ENCODE measurements at places on chromosomes 6 and 20.
A peak's percentile ranks its signal among the peaks of the same experiment; 100 is the strongest.

DNA sequence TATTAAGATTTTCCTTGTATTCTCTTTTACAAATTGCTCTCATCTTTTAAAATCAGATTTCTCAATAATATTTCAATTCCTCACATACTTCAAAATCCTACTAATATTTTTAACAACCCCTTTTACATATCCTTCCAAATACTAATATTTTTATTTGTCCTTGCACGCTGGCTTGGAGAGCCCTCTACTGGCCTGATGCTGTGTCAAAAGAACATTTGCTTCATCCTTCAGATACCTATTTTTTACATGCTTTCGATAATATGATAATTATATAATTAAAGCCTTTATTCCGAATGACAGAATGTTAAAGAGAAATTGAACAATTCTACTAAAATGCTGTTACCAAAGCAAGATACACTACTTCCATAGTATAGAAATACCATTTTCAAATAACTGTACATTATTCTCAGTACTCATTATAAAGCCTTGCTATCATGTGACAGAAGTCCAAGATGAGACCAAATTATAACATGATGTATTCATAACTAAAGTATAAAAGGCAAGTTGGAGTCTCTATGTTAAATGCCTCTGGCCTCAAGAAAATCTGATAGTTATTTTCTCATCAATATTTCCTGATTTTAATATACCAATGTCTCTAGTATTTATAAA is 39.0 kb upstream of the PLN start:
- DNase-seq = no peak

- DNase-seq = no peak
These were observed 41.6 kb downstream of the PRND start for GRCh38 chr20:4763261-4763660.

DNA sequence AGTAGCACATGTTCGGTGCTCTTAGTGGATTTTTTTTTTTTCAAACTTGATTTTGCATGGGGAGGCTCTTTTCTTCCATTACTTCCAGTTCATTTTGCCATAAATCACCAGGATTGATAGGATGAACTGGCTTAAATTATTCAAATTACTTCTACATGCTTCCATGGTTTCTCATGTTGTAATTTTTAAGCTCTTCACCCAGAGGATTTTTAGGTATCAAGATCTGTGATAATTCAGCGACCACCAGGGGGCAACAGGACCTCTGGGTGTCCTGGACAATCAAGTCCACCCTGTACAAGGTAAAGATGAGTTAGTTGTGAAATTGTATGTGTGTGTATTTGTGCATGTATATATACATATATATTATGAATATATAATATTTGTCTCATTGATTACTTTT is 4.2 kb upstream of the EPHA7 start:
- DNase-seq = no peak

DNA sequence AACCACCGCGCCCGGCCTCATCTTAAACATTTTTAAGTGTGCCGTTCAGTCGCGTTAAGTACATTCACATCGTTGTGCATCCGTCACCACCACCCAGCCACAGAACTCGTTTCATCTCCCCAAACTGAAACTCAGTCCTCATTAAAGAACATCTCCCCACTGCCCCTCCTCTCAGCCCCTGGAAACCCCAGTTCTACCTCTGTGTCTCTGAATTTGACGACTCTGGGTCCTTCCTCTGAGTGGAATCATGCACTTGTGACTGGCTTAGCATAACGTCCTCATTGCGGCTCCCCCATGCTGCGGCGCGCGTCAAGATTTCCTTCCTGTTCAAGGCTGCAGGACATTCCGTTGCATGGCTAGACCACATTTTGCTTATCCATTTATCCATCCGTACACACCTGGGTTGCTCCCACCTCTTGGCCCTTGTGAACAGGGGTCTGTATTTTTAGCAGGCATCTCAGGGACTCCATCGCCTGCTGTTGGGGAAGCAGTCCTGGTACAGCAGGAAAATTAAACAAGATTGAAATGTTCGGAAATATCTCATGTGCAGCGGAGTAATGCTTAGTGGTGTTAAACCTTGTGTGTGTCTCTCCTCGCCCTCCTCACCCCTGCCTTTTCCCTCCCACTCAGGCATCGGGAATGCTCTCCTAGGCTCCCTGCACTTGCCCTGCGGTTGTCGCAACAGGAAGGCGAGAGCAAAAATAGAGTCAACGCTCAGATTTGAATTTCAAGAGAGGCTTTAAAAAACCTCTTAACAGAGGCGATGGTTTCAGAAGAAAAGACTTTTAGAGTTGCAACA is 127.9 kb downstream of the PXDC1 start:
- no peak for DNase-seq

DNA sequence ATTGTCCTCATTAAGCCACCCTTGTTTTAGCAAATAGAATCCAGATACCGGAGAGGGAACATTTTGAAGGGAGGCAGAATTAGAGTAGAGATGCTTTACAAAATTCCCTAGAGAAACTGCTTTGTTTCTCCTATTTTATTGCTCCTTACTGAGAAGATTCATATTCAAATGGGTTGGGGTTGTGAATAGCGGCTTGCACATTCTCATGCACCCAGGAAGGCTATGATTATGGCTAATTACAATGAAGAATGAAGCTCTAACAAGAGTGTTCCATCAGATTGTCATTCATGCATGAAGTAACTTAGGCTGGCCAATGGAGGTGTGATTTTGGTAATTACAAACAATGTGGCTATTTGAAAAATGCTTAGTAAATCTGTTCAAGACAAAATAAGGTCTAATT is 129.6 kb downstream of the PACRG start:
- no peak for DNase-seq

- no peak for DNase-seq
These were observed 15.5 kb downstream of the GSS start for GRCh38 chr20:34940081-34940481.

GRCh38 chr6:127176146-127176545 is 57.7 kb downstream of the RSPO3 start:
- DNase-seq = no peak

GRCh38 chr20:58930496-58930895 is 50.6 kb upstream of the NELFCD start:
- no peak for DNase-seq

DNA sequence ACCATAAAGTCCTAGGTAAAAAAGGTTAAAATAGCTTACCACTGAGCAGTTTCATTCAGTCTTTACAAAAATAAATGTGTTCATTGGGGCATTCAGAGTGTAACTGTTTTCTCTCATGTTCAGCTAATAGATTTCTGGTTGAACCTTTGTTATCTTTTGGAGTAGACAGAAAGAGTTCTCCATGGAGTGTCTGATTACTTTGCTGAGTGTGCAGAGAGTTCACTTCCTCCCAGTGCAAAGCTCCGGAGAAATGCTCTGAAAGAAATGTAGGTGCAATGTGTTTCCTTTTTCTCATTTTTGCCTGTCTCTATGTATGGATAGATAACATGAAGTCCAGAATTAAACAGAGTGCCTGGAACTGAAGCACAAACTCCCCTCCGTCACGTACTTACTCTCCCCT is 52.6 kb downstream of the JAG1 start:
- no peak for DNase-seq

GRCh38 chr6:19269341-19269898 is 567.8 kb upstream of the ID4 start:
- DNase-seq = no peak

GRCh38 chr20:3509064-3509463 is 38.2 kb downstream of the ATRN start:
- no peak for DNase-seq

DNA sequence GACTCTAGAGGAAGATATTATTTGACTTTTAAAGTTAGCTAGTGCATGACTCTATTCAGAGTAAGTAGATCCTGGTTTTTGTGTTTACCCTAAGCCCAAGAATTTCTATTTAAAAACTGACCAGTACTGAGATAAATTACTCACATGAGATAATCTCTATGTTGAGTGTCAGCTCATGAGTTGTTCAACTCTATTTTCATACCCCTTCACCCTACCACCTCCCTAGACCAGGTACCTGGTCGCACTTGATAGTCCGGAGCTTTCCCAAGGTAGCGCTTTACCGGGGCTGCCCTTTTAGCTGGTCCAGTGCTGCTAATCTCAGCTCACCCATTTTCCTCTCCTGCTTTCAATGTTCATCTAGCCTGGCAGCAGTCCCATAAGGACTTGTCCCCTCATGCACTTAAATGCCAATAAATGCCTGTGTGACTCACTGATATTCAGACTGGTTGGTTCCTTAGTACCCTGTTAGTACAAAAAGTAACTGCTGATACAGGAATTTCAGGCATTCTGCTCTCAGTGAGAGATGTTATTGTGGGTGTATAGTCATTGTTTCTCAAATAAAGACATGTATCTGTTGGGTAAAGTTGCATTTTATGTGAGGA is 503.9 kb downstream of the ADGRB3 start:
- no peak for DNase-seq

DNA sequence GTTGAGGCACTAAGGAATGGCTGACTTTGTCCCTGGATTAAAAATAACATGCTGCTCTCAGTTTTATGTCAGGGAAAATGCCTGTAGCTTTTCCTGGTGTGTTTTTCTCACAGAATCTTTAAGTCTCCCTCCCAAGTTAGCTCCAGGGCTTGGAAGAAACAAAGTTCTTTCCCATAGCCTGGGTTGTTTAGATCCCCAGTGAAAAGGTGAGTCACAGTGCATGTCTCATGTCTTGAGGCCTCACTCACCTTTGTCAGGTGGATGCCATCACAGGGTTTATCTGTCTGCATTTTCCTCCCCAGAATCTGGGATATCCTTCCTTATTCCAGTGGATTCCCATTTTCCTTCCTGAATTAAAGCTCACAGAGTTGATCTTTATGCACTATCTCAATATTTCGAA is 722.4 kb downstream of the GRIK2 start:
- DNase-seq = no peak

DNA sequence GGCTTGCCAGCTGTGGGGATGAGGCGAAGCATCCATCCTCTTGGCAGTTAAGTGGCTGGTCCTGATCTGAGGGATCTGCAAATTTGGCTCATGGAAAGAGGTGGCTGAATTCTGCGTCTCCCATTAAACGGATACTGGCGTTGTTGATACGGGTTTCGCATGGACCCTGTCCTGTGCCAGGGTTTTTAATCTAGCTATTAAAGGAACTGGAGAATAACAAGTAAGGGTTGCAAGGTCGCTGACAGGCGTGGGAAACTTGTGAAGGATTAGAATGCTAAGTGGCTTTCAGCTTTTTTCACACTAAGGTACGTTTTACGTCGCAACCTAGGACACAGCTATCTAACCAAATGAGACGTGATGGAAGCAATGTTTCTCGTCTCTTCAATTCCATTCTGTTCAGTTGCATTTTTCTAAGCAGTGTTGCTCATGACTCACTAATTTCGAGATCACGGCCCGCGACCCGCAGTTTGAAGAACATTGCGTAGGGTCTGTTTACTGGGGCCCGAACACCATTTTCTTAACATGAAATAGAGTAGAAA is 852 bp downstream of the GMNN start:
- no peak for DNase-seq

- peak; percentile 55 for DNase-seq
These were observed 623 bp upstream of the MRPS26 start for GRCh38 chr20:3045042-3045815.

DNA sequence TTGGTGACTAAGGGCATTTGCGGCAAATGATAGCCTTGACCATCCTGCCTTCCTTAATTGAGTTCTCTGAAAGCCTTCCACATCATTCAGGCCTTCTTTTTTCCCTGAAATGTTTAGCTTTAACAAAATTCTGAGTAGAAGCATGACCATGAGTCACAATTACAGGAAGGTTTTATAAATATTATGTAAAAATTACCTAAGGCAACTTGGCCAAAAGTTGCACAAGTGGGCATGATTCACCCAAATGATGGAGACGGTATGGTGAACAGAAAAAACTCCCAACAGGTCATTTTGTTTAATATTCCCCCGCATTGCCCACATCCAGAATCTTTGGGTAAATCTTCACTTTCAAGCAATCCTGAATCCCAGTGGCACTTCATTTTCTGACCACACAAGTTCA is 37.0 kb downstream of the MC3R start:
- DNase-seq = no peak

DNA sequence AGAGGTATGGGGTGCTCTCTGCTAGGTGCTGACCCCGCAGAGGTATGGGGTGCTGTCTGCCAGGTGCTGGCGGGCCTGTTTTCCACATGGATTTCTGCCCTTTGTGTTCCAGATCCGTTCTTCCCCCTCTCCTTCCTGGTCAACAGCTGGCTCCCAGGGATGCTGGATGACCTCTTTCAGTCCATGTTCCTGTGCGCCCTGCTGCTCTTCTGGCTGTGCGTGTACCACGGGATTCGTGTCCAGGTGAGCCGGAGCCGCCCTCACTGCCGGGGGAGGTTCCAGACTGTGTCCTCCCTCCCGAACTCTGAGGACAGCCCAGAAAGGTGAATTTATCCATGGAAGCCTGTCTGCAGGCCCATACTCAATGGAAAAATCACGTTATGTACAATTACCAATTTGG is 36.3 kb downstream of the DYNLT1 start:
- no peak for DNase-seq

- no peak for DNase-seq
These were observed 1.2 kb upstream of the ELMO2 start for GRCh38 chr20:46407671-46407996.

DNA sequence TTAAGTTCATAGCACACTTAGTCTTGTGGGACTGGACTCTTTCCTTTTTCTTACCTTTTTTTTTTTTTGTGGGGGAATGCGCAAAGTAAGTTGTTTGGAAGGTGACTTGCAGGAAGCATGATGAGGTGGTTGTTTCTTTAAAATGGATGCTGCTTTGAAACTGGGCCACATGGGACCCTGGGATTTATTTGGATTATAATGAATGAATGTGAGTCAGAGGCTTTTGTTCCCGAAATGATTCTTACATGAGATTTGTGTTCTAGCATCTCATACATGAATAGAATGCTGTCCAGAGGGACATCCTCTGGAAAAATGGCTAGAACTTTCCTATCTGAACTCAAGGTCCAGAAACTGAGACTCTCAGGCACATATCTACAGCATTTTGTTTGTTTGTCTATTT is 236.6 kb upstream of the RNF24 start:
- DNase-seq = no peak

GRCh38 chr20:46936415-46937156 is 41.9 kb downstream of the EYA2 start:
- no peak for DNase-seq

Measured in stimulated activated CD4-positive, alpha-beta T cell treated with anti-CD3 and anti-CD28 coated beads, Interleukin-12 subunit alpha, Interleukin-12 subunit beta, amount 100 ng/mL, for 4 hours (primary cell).